ENCODE measurements at places on chromosomes 1 and 21.

GRCh38 chr1:158752155-158752712 lies 2.3 kb upstream of the OR6K6 start:
- no peak overlapping the region for H3K27ac ChIP-seq
- DNase-seq, result no peak
- H3K36me3 ChIP-seq, result no peaks in the 10 kb centered on the region
- H3K4me1 ChIP-seq, result no peaks in the 10 kb centered on the region
- H3K4me3 ChIP-seq, result no peak overlapping the region

DNA sequence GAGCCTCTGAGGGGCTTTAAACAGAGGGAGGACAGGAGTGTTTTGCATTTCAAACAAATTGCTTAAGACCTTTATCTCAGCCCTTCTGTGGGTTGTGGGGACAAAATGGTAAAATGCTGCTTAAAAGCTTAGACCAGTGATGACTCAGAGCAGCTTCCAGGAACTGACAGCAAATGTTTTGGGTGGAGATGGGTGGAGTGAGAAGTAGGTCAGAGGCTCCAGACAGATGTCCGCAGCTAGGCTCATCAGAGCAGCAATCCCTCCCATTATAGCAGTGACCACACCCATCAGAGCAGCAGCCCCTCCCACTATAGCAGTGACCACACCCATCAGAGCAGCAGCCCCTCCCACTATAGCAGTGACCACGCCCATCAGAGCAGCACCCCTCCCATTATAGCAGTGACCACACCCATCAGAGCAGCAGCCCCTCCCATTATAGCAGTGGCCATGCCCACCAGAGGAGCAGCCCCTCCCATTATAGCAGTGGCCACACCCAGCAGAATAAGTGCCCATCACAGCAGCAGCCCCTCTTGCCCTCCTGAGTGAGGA lies 532.2 kb downstream of the MATN1 start:
- H3K27me3 ChIP-seq, result peaks cover 15% of the 10 kb centered on the region
- H3K36me3 ChIP-seq, result no peaks in the 10 kb centered on the region
- H3K27ac ChIP-seq, result no peak overlapping the region
- H3K4me1 ChIP-seq, result no peaks in the 10 kb centered on the region
- H3K4me3 ChIP-seq, result no peak overlapping the region

DNA sequence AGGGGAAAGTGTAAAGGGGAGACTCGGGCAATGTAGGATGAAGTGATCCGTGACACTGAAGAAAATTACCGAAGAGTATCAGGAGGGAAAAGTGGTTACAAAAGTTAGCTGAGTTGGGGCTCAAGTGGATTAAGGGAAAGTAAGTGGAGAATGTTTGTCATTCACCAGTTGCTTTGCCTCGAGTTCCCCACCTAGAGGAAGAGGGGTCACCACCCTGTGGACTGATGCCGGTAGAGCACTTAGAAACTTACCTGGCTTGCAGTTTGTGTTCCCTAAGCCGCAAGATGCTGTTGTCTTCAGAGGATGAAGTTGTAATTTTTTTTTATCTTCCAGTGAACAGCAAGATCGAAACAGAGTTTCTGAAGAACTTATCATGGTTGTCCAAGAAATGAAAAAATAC lies 1.0 kb downstream of the PER3 start:
- H3K27ac ChIP-seq, result no peak overlapping the region
- peak overlapping the region; percentile 32 for H3K4me3 ChIP-seq
- no peaks in the 10 kb centered on the region for H3K27me3 ChIP-seq
- H3K4me1 ChIP-seq, result peaks cover 5% of the 10 kb centered on the region
- no peak for DNase-seq

DNA sequence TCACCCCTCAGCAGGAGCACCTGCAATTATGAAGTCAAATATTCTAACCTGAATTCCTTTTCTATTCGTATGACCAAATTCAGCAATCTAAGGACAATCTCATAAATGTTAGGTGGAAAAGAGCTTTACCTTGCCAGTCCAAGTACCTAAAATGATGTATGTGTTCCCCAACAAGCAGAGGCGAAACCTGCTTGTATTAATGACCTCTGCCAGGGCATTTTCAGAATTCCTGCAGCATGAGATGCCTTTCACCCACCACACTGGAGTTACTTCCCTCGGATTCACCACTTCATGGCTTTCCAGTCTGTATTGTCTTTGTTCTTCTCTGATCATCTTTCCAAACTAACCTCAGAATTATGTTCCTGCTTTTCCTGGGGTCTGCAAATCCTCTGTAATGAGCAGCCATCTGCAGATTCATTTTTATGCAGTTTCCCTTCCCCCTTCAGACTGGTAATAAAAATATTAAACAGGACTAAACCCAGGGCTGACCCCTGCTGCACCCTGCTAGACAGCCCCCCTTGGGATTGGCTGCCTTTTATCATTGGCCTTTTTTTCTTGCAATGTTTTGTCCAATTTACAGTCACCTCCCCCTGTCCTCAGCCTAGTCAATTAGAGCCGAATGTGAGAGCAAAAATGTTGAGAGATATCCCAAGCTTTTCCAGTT lies 26.6 kb upstream of the CASQ2 start:
- no peak for DNase-seq
- H3K27ac ChIP-seq, result no peak overlapping the region
- H3K4me1 ChIP-seq, result peaks cover 40% of the 10 kb centered on the region
- no peaks in the 10 kb centered on the region for H3K36me3 ChIP-seq
- no peak overlapping the region for H3K4me3 ChIP-seq

Data from neural crest cell (in vitro differentiated cells).